ENCODE measurements at places on chromosomes 2 and 18. TPM values are rescaled to one million over a fixed set of nuclear protein-coding genes. Genes with fewer than 3 reads are reported as not detected.

Gene SIX3
- total RNA-seq: 28.8 TPM

Gene PROKR1
- total RNA-seq: 2.1 TPM

Gene WNT10A
- total RNA-seq: not detected

Gene MYL12B
- 127 TPM for total RNA-seq

Gene ASXL3
- 2.7 TPM for total RNA-seq

Gene ZC3H6
- total RNA-seq: 21.7 TPM

DNA sequence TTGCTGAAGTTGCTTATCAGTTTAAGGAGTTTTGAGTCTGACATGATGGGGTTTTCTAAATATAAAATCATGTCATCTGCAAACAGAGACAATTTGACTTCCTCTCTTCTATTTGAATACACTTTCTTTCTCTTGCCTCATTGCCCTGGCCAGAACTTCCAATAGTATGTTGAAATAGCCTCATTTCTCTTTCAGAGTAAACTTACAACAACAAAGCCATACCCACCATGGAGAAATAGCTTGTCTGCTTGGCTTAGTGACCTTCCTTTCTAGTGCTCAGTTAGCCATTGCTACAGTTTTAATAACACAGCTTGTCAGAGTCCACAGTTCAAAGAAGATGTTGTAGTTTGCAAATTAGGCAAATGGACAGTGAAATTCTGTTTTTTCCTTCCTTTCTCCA lies 228.0 kb downstream of the ETAA1 start:
- no peak for DNase-seq

- DNase-seq: no peak
These were observed 23.4 kb downstream of the DAPL1 start for GRCh38 chr2:158818511-158818910.

DNA sequence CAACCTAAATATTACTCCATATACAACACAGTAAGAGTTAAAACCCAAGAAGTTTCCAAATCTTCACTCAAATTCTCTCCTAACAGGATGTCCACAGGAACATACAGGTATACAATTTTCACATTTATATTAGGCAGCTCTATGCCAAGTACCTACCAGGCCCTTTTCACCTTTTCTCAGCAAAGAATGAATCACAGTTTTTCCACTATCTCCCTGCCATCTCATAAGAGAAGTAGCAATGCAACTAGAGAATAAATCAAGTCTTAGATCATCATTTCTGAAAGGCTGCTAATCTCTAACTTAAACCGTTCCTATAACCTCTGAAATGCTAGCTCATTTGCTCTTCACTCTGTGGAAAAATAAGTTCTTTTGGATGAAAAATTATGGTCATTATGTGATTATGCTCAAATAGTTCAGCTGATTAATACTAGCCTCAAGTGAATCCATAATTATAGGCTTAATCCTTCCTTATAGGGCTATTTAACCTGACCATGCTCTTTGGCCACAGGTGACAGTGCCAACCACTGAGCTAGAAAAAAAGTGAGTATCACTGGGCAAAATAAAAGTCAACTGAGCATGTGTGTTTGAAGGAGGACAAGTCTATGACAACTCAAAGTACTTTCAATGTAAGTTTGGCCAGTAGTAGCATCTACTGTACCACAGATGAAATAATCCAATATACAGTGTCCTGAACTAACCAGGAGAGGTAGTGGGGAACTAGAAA lies 79.7 kb downstream of the COBLL1 start:
- no peak for DNase-seq

DNA sequence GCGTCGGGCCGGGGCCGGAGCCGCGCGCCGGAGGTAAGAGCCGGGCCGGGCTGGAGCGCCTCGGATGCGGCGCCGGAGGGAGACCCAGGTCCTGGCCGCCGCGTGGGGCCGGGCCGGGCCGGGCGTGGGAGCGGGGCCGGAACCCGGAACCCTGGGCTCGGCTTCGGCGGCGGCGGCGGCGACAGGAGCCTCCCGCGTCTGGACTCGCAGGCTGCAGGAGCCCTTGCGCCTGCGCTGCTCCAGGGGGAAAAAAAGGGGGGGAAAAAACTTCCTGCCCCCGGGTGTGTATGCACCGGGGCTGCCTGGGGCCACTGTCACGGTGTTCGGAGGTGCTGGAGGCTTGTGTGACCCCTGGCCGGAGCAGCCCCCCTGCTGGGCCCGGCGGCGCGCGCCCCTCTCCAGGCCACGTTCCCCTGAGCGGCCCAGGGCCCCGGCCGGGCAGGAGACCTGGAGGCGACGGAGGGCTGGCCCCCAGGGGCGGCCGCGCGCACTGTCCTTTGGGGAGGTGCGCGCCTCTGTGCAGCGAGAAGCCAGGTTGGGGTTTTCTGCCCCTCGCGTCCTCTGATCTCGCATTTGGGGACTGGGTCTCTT lies 864 bp downstream of the KLHL29 start:
- DNase-seq: peak; percentile 60

GRCh38 chr2:168573128-168573903 lies 117.2 kb downstream of the CERS6 start:
- no peak for DNase-seq

DNA sequence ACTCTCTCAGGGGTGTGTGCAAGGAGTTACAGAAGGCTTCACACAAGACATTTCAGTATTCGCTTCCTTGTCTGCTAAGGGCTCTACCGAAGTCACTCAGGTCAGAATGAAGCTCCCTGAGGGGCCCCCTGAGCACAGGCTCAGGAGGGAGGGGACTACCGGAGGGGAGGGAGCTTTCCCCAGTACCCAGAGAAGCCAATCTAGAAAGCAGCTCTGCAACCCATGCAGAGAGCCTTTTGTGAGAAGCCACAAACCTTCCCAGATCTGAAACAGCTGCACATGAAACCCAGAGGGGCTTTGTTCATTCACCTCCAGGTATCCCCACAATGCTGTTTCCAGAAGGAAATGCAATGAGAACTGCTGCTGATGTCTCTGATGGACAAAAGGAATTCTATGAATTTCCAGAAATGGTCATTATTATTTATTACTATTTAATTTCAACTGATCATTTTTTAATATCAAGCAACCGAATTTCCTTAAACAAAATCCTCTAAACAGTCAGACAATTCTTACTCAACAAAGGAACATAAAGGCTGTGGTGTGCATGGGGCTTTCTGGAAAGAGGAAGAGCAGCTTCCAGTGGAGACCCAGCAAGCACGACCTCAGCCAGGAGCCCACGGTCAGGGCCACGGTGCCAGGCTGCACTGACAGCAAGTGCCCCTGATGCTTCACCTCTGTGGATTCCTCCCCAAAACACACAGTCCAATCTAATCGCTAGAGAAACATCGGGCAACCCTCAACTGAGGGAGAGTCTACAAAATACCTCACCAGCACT lies 42.0 kb downstream of the NDUFA10 start:
- DNase-seq: no peak

DNA sequence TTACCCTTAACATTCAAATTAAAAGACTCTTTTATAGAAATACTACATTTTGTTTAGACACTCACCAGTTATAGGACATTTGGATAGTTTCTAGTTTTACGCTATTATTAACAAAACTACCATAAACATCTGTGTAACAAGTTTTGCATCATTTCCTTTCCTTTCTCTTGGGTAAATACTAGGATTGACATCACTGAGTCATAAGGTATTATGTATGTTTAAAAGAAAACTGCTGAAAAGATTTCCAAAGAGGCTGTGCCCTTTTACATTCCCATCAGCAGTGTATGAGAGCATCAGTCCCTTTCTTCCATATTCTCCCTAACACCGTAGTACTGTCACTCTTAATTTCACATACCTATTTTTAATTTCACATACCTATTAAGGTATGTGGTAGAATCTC lies 130.6 kb downstream of the USP34 start:
- no peak for DNase-seq

- DNase-seq: no peak
These were observed 171.0 kb upstream of the HS6ST1 start for GRCh38 chr2:128489526-128490273.

- peak; percentile 4 for DNase-seq
These were observed 83.1 kb downstream of the BABAM2 start for GRCh38 chr2:27973592-27973991.

- no peak for DNase-seq
These were observed 160.3 kb upstream of the TCF4 start for GRCh38 chr18:55748227-55748738.

DNA sequence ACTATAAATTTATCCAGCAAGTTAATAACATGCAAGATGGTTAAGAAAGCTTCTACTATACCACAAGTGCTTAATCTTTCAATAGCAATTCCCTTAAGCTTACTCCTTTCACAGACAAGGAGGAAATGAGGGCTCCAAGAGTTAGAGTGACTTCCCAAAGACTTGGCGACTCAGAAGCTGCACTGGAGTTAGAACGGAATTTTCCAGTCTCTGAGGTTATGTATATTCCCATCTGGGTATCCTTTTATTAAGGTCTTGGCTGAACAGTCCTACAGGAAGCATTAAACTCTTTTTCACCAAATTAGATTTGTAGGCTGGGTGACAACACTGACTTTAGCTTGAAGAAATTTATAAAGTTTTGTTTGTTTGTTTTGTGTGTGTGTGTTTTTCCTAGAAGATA lies 256.9 kb upstream of the DPP10 start:
- DNase-seq: no peak

DNA sequence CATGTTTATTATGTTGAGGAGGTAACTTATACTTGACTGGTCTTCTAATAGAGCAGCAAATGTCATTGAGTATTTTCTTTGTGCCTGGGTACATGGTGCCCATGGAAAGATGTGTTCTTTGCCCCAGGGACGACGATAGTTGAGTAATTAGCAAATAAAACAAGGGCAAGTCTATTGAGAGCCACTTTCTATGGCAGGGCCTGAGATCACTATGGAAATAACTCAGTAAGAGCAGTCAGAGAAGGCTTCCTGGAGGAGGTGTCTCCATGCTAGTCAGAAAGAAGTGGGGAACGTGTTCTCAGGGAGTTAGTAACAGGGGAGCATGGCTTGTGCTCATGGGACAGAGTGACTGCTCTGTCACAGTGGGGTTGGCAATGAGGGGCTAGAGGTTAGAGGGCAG lies 28.6 kb downstream of the CTIF start:
- no peak for DNase-seq

DNA sequence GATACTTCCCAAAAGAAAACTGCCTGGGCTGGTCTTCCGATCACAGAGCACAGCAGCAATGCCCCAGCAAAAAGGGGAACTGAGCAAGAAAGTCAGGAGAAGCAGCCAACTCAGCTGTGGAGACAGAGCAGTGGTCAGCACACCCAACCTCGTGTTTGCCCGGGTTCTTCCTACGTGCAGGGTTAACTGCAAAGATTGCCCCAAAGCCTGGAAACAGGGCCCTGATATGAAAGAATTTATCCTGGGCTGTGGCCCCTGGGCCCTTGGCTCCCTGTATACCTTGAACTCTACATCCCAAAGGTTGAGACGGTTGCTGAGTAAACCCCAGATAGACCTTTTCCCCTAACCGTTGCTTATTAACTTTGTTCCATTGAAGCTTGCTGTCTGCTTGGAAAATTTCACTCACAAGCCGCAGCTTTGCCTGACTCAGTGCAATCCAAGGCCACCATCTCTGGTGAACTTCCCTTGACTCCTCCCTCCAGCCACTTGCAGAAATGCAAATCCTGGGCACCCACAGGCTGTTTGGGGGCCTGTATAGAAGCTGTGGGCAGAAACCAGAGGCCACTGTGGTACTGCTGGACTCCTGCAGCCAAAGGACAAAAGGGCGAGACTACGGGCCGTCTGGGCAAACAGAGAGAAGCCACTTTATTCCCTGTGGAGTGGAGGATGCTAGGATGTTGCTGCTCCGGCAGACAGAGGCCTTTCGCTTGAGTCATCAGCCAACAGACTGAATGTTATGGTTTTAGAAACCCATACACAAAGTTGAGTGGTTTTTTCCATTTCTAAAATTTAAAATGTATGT lies 18.2 kb downstream of the NRP2 start:
- DNase-seq: peak; percentile 42

DNA sequence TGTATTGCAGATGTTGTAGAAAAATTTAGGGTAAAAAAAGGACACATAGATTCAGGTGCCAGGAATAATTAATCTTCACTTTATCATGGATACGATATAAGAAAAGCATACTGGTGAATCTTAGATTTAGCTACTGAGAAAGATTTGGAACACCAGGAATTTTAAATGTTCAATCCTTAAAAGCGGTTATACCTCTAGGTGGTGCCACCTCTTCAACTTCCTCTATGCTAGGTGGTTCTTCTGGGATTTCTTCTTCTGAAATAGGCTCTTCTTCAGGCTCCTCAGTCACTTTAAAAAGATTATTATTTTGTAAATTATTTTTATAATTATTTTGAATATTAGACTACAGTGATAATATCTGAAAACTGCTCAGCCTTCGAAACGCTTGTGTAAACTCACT lies 133.1 kb downstream of the TTN start:
- DNase-seq: peak; percentile 19

GRCh38 chr2:20635113-20635510 lies 15.8 kb downstream of the HS1BP3 start:
- no peak for DNase-seq

DNA sequence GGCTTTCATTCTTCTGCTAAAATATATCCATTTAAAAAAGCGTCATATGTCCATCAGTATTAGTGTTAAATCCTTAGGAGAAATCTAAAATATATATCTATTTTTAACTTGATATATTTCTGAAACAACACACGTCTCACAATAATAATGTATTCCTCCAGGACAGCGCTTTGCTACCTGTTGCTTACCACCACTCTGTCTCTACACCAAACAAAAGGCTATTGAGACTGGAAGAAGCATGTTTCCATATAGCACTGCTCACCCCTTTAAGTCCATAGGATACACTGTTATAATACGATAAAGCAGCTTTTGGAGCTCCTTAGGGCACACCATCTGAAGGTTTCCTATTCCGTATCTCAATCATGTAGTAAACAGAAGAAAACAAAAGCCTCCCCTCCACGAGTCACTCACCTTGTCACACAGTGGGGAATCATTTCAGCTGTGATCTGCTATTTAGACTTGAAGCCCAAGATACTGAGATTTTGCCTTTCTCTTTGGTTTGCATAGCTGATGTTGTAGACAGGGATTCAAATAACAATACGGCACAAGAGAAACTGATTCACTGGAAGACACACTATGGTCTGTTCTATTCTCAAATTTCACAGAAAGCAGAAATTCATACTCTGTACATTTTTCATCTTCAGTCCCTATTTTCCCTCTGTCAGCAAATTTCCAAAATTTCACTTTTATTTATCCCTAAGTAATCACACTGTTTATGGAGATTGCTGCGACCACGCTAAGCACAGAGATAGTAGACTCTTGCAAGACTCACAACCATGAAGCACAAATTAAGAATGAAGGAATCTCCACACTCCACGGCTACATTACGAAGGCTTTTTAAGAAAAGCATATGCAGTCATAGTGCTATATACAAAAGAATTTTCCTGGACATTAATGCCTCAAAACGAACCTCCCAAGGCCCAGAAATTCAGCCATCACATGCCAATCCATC lies 187.1 kb downstream of the TCF4 start:
- DNase-seq: no peak

Measured in neural progenitor cell (in vitro differentiated cells).